Activated T-cell treated with anti-CD3 and anti-CD28 coated beads, Interleukin-2, amount 50 U/mL, for 72 hours (primary cell): ENCODE measurements at places on chromosomes 3 and 15.

DNA sequence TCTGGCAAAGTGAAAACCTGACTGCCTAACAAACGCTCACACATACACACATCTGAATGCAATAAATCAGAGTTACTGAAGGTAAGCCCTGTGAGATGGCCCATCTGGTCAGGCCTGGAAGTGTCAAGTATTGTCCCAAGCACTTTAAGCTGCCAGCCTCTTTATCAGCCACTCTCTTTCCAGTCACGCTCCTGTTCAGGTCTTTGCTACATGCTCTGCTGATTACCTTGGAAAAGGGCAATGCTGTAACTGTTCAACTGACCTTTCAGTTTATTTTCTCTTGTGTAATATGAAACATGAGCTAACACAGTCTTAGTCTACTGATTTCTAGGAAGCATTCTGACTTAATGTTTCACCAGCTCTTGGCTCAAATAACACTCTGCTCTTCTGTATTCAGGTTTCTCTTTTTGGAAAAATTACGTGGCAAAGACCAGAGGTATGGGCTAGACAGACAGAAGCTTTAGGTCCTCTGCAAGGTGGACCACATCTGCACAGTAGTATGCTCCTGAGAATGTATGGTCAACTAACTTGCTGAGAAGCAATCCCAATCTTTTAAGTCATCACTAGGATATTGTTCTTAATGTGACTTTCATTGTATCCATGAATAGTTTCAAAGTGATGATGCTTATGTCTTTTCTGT is 44.5 kb downstream of the GBE1 start:
- no peak overlapping the region for H3K4me3 ChIP-seq
- no peak for DNase-seq
- H3K27ac ChIP-seq = no peak overlapping the region

GRCh38 chr3:101936419-101937356 is 87.4 kb downstream of the NFKBIZ start:
- H3K4me1 ChIP-seq = peaks cover 28% of the 10 kb centered on the region
- peaks cover 11% of the 10 kb centered on the region for H3K27me3 ChIP-seq
- H3K27ac ChIP-seq = peak overlapping the region; percentile 90
- peaks cover 2% of the 10 kb centered on the region for H3K36me3 ChIP-seq

GRCh38 chr3:54122324-54123002 is at the start of gene CACNA2D3:
Gene CACNA2D3, plus strand, starts transcription at chr3:54122552.
- H3K4me1 ChIP-seq = peaks cover 6% of the 10 kb centered on the region
- DNase-seq = no peak
- H3K36me3 ChIP-seq = peaks cover 1% of the 10 kb centered on the region
- no peak within 1 kb of the TSS for H3K27ac ChIP-seq
- H3K27me3 ChIP-seq = peaks cover 49% of the 10 kb centered on the region

DNA sequence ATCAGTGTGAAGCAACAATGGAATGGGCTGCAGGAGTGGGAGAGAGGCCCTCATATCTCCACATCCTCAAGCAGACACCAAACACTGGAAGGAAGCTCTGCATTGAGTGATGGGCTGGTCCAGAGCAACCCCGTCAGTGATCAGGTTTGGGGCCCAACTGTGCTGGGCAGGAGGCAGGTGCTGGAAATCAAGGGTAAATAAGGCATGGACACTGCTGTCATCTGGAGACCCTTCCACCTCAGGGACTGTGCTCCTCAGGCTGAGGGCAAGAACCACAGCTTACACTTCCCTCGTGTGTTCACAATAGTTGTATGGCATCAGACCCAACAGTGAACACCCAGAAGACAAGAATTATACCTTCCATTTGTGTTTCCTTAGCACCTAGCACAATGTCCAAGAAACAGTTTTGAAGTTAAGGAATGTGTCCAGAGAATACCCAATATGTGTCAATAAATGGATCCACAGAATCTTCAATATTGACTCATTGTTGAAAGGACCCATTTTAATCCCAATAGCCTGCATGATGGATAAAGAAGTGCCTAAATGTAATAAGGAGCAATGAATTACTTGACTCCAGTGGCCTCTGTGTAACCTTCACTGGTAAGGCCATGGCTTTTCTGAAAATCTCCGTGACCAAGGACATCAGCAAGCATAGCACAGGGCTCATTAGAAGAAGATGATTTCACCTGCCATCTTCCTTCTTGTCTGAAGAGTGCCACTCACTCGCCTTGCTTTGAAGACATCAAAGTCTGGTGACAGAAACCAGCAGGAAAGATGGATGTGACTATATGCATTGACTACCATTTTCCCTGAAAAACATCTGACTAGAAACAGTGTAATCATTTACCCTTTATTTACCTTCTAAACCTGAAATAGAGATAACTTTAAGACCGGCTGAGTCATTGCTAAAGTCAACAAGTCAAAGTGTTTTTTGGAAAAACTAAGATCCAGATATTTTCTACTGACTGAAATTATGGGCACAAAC is 7.0 kb upstream of the AHSG start:
- no peak overlapping the region for H3K4me3 ChIP-seq
- no peak for DNase-seq
- no peaks in the 10 kb centered on the region for H3K4me1 ChIP-seq
- no peaks in the 10 kb centered on the region for H3K36me3 ChIP-seq

GRCh38 chr15:74997141-74997540 is 1.8 kb downstream of the SCAMP5 start:
- no peak overlapping the region for H3K27ac ChIP-seq
- no peak overlapping the region for H3K4me3 ChIP-seq
- H3K36me3 ChIP-seq = no peaks in the 10 kb centered on the region
- peaks cover 5% of the 10 kb centered on the region for H3K4me1 ChIP-seq

GRCh38 chr3:45753095-45753494 is 43.2 kb downstream of the SLC6A20 start:
- H3K4me3 ChIP-seq = no peak overlapping the region
- DNase-seq = no peak
- H3K27ac ChIP-seq = no peak overlapping the region

GRCh38 chr15:88242586-88243555 is 13.7 kb downstream of the NTRK3 start:
- H3K4me1 ChIP-seq = peaks cover 10% of the 10 kb centered on the region
- H3K27ac ChIP-seq = no peak overlapping the region
- no peak for DNase-seq
- peaks cover 30% of the 10 kb centered on the region for H3K27me3 ChIP-seq
- no peaks in the 10 kb centered on the region for H3K36me3 ChIP-seq
- H3K4me3 ChIP-seq = no peak overlapping the region

DNA sequence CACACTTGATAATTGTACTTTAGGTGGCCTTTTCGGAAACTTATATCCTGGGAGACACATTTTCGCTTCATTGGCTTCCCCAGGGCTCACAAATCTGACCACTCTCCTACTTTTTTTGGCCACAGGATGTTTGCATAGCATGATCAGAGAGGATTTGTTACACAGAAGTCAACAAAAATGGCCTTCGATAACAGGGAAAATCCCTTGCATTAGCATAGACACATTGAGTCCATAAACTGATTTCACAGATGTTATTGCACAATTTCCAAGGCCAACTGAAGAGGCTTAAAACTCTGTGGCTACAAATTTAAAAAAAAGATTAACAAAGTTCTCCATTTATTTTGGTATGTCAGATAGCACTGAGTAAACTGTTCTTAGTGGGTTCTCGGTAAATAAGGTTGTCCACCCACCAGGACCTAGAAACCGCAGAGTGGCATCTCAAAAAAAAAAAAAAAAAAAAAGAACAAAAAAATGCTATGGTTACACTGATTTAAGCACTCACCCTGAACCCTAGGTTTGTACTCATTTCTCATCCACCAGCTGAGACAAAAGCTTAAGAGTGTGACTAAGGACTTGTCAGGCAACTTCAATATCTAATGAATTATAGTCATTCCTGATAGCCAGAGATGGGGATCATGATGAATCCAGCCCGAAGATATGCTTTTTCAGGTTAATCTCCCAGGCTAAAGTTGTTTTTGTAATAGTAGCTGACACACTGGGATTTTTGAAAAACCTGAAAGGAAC is 188.9 kb upstream of the SYNPR start:
- no peak for DNase-seq
- no peaks in the 10 kb centered on the region for H3K27me3 ChIP-seq
- no peaks in the 10 kb centered on the region for H3K36me3 ChIP-seq
- H3K4me1 ChIP-seq = no peaks in the 10 kb centered on the region

DNA sequence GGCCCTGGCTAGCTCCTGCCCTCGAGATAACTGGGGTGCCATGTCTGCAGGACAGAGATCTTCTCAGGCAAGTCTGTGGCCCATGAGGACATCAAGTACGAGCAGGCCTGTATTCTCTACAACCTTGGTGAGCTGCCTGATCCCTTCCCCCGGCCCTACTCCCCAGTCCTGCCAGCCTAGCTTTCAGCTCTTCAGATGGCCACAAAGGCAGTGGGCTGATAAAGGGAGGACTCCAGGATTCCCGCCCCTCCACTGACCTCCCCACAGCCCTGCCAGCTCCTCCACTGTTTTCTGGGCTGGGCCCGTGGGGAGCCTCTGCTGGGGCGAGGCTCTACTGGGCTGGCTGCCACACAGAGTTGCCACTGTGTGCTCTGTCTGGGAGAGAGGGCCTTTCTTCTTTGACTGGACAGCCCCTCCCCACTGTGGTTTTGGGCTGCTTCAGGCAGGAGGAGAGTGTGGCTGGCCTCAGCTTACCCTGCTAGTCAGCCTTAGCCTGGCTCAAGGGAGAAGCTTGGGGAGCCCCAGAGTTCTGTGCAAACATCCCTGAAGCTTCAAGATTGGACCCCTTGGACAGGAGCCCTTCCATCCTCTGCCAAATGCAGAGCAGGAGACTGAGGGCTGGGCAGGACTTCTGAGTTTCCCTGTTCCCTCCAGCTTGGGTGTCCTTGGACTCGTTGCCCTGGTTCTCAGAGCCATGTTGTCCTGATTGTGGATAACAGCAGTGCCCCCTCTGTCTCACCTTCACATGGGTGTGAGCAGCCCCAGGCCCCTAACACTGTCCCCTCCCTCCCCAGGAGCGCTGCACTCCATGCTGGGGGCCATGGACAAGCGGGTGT is 24.4 kb downstream of the PTPN23 start:
- no peak overlapping the region for H3K4me3 ChIP-seq
- DNase-seq = no peak
- no peaks in the 10 kb centered on the region for H3K27me3 ChIP-seq
- H3K27ac ChIP-seq = no peak overlapping the region
- no peaks in the 10 kb centered on the region for H3K36me3 ChIP-seq

- no peaks in the 10 kb centered on the region for H3K27me3 ChIP-seq
- peaks cover 86% of the 10 kb centered on the region for H3K4me1 ChIP-seq
- H3K36me3 ChIP-seq = peaks cover under 1% of the 10 kb centered on the region
- DNase-seq = peak; percentile 87
- H3K4me3 ChIP-seq = peak overlapping the region; percentile 64
These were observed 4.9 kb downstream of the TLR9 start for GRCh38 chr3:52220380-52221026.
